ENCODE measurements at places on chromosomes 6 and 20. TPM values are rescaled to one million over a fixed set of nuclear protein-coding genes. Genes with fewer than 3 reads are reported as not detected.

- DNase-seq, result no peak
These were observed 10.1 kb downstream of the PPP1R3G start for GRCh38 chr6:5095236-5095635.

DNA sequence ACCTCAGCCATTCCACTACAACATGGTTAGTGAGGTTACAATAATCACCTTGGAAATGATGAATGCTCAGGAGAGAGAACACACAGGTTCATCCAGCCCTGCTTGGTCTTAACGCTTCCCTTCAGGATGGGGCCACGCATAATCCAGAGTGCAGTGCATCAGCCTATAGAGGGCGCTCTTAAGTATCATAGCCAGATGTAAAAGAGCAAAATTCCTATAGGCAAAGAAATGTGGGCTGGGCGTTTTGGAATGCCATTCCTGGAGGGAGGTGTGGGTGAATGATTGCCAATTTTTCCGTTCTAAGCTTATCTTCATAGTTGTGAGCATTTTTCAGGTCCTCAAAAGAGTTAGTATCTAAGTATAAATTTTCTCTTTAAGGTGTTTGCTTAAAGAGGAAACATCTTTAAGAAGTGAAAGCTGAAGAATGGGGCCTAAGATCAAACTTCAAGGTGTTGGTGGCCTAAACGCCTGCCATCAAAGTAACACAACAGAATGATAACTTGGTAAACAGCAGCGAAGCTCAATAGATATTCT, 1.8 kb downstream of the RIPOR2 start:
- no peak for DNase-seq

DNA sequence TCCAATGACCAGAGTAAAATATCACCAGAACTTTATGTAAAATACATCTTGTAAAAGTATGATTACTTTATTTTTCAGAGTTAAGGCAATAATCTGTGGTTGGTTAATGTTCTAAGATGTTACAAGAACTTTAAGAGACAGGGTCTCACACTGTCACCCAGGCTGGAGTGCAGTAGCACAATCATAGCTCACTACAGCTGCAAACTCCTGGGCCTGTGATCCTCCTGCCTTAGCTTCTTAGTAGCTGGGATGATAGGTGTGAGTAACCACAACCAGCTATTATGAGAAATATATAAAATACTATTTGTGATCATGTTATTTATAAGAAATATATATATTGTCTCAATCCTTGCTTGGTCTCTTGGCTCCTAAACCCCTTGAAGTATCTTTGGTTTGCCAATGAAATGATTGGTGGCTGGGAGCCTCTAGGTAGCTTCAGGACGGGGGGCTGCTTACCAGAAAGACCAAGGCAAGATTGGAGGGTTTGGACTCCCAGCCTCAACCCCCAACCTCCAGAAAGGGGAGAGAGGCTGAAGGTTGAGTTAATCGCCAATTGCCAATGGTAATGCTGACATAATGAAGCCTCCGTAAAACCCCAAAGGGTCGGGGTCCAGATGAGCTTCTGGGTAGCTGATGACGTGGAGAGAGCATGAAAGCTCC, 15.4 kb downstream of the SOD2 start:
- no peak for DNase-seq

- no peak for DNase-seq
These were observed 130.4 kb upstream of the RPS6KA2 start for GRCh38 chr6:166757232-166758135.

DNA sequence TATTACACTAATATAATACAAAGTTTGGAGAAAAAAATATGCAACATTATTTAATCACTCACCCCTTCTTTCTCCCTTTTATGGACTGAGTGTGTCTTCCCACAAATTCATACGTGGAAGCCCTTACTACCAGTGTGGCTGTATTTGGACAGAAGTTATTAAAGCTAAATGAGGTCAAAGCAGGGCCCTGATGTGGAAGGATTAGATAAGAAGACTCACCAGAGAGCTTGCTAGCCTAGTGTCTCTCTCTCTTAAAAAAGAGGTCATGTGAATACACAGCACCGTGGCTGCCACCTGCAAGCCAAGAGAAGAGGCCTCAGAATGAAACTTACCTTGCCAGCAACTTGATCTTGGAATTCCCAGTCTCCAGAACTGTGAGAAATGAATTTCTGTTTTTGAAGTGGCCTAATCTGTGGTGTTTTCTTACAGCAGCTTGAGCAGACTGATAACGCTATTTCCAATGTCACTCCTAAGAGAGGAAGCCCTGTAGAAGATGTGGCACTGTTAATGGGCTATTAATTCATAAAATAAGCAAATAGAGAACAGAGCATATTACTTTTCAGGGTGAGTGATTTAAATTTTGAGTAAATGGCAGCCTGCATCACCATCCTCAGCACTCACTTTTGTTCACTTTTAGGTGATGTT, 233.4 kb downstream of the TBC1D7 start:
- no peak for DNase-seq

DNA sequence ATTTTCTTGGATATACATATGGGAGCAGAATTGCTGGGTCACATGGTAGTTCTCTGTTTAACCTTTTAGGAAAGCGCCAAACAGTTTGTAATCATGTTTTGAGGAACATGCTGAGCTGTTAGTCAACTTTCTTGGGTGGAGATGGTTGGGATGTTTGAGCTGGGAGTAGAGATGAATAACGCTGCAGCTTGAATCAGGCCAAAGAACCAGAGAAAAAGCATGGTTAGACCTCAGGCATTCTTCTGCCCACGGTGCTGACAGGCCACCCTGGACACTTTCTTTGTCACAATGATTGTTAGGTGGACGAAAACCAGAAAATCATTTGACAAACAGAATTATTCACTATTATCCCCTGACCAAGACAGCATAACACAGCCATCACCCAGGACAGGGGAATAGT, 66.8 kb downstream of the PRDM1 start:
- DNase-seq, result no peak

- DNase-seq, result peak; percentile 80
These were observed 201.1 kb downstream of the OGFRL1 start for GRCh38 chr6:71489736-71490135.

GRCh38 chr6:79833964-79834284, 113.4 kb downstream of the ELOVL4 start:
- no peak for DNase-seq

DNA sequence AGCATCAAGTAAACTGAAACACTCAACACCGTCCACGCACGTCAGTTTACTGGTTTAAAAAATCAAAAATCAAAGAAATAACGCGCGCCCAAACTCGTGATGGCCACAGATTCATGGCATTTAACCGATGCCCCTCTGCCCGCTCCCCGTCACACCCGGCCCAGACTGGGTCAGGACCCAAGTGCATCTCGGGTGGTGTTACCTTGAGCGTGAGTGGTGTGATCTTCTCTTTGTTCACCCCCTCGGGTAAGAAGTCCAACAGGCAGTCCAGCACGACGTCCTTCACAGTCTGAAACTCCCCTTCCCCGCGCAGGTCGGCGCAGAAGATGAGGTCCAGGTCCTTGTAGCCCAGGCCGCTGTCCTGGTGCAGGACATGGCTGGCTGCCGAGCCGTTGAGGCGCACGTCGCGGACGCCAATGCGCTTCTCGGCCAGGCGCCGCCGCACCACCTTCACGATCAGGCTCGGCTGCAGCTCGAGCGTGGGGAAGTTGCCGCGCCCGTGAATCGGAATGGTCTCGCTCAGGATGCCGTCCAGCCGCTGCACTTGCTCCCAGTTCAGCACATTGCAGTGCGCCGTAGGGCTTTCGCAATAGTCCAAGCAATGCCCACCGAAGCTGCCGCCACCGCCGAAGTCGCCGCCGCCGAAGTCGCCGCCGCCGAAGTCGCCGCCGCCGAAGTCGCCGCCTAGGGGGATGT, 945 bp downstream of the TENT5A start:
- DNase-seq, result peak; percentile 15

GRCh38 chr6:124223611-124224345, 420.1 kb downstream of the NKAIN2 start:
- no peak for DNase-seq

Gene TRIM31
- total RNA-seq, result 0.12 TPM

Gene MLN
- not detected for total RNA-seq

Gene ZBTB12
- 0.70 TPM for total RNA-seq

- peak; percentile 28 for DNase-seq
These were observed 1.4 kb downstream of the STAU1 start for GRCh38 chr20:49186535-49187329.

GRCh38 chr6:166466178-166467122, 83.7 kb upstream of the MPC1 start:
- DNase-seq, result no peak

- peak; percentile 57 for DNase-seq
These were observed 1.0 kb upstream of the APMAP start for GRCh38 chr20:24993337-24994185.

Gene GRM1
- 0.53 TPM for total RNA-seq

Gene DEFB124
- total RNA-seq, result not detected

Gene BPI
- 0.10 TPM for total RNA-seq

- DNase-seq, result no peak
These were observed 27.9 kb downstream of the PLCG1 start for GRCh38 chr20:41165001-41165882.

Data from H4 (cell line).